Left ventricle myocardium inferior (tissue), 1 donor: ENCODE measurements at places on chromosomes 1 and 21.
A peak's percentile ranks its signal among the peaks of the same experiment; 100 is the strongest.

- H3K36me3 ChIP-seq: no peaks in the 10 kb centered on the region
- H3K4me1 ChIP-seq: no peaks in the 10 kb centered on the region
- H3K27ac ChIP-seq: no peak overlapping the region
- no peak overlapping the region for H3K4me3 ChIP-seq
Observed at GRCh38 chr1:18413541-18414305, 67.0 kb upstream of the KLHDC7A start.

DNA sequence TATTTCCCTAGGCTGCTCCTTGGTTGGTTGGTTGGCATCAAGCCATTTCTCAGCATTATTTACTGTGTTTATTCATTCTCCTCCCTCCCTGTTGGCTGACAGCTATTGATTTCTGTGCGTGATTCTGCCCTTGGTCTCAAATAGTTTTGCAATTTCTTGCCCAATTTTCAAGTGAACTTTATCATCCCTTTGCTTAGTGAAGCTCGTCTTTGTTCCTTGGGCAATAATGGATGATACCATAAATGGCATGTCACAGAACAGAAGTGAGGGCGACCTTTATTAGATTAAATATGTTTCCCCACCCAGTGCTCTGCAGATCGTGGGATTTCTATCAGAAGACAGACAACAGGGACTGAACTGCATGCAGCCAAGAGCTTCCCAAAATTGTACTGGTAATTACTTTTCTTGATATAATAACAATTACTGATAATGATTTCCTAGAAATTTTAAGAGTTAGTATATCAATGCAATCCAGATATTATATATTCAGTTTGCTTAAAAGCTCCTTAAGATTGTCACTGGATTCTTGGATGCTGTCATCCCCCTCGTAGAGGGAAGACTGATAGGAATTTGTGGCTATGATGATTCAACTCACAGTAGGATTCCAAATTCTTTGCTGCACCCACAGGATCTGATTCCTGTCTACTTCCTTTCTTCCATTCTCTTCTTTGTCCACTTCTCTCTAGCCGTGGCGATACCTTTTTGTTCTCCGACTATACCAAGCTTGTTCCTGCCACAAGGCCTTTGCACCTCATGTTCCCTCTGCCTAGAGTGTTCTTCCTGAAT is 122.1 kb upstream of the KAZN start:
- H3K4me1 ChIP-seq: no peaks in the 10 kb centered on the region
- H3K27ac ChIP-seq: no peak overlapping the region
- no peaks in the 10 kb centered on the region for H3K36me3 ChIP-seq

DNA sequence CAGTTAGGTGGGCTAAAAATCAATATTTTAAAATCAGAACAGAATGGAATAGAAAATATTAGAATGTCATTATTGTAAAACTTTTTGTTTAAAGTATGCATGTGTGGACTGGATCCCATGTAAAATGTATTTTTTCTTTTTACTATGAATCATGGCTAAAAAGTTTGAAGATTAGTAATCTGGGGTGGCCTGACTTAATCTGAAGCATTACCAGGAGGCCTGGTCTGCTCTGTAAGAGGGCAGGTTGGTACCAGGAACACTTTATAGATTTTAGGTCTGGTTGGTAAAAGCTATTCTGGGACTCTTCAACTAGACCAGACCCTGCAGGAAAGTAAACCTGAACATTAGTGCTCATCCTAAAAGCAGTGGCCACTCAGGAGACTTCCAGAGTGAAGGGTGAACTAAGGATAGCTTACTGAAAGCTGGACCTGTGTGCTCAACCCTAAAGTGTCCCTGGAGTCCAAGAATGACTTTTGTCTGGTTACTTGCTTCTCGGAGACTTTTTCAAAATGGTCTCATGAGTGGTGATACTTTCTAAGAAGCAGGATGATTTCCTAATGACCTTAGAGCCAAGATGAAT is 16.5 kb downstream of the RGL1 start:
- peaks cover 58% of the 10 kb centered on the region for H3K4me1 ChIP-seq
- peak overlapping the region; percentile 66 for H3K27ac ChIP-seq
- no peak overlapping the region for H3K4me3 ChIP-seq
- no peaks in the 10 kb centered on the region for H3K36me3 ChIP-seq
- DNase-seq: no peak

DNA sequence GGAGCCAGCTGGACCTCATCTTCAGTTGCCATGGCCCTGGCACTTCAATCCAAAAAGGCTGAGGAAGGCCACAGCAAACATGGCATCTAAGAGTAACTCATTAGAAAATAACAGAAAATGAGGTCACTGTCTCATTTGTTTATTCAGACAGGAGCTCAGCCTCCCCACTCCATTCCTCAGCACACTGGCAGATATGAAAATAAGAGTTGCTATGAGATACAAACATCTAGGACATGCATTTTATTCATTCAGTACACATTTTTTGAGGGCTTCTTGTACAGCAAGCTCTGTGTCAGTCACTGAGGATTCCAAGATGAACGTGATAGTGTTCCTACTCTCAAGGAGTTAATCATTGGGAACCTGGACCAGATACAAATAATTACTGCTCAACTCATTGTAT is 32.7 kb upstream of the TMEM125 start:
- peaks cover 82% of the 10 kb centered on the region for H3K4me1 ChIP-seq
- H3K27ac ChIP-seq: no peak overlapping the region

GRCh38 chr1:222413991-222414549 is 133.8 kb downstream of the HHIPL2 start:
- H3K27ac ChIP-seq: peak overlapping the region; percentile 39
- no peaks in the 10 kb centered on the region for H3K27me3 ChIP-seq
- no peaks in the 10 kb centered on the region for H3K4me1 ChIP-seq
- DNase-seq: no peak
- H3K4me3 ChIP-seq: no peak overlapping the region

DNA sequence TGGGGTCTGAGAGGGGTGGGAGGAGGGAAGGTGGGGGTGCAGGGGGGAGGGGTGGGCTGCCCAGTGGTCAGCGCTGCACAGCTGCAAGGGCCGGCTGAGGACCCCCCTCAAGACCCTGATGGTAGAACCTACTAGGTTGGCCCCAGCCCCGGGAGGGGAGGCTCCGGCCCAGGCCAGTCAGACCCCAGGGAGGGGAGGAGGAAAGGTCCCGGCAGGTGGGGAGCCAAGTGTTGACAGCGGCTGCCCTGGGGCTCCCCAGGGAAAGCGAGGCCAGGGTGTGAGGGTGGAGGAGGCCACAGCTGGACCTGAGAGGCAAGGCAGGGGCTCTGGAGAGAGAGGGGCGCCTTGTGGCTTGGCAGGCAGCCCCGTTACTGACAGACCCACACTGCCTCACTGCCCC is 31.1 kb downstream of the MEGF6 start:
- DNase-seq: no peak
- H3K4me1 ChIP-seq: no peaks in the 10 kb centered on the region
- no peak overlapping the region for H3K27ac ChIP-seq
- no peak overlapping the region for H3K4me3 ChIP-seq
- H3K36me3 ChIP-seq: no peaks in the 10 kb centered on the region

DNA sequence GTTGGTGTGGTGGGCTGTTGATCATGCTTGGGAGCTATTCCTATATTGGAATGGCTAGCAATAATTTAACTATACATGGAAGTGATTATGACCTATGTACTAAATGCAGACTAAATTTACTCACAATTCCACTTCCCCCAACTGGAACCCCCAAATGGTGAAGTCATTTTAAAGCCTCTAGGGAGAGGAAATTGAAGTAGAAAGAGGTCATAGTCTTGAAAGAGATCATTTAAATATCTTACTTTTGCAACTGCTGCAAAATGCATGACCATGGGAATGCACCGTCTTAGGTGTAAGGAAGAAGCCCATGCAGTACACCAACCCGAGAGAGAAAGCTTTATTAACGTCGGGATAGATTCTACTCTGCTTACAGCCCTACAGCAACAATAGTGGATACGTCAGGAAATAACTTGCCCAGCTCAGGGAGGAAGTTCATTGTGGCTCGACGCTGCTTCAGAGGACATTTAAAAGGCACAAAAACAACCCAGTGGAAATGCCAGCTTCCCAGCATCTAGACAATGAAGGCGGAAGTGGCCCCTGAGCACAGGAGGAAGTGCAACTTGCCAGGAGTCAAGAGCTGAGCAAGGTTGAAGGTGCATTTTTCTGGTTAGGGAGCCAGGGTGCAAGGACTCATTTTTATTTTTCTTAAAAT is 26.5 kb downstream of the CYYR1 start:
- peak overlapping the region; percentile 83 for H3K27ac ChIP-seq
- H3K4me1 ChIP-seq: peaks cover 43% of the 10 kb centered on the region
- H3K36me3 ChIP-seq: no peaks in the 10 kb centered on the region
- no peaks in the 10 kb centered on the region for H3K27me3 ChIP-seq

DNA sequence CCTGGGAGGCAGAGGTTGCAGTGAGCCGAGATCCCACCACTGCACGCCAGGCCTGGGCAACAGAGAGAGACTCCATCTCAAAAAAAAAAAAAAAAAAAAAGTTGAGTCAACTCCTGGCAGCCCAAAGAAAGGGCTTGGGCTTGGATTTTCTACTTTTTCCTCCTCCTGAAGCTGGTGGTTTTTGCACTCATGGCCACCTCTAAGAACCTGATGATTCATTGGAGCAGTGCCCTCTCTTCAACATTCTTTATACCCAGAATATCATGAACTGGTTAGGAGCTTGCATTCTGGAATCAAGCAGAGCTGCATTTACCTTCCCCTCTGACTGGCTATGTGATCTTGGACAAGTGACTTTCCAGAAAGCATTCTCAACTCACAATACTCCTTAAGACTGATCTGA is 3.5 kb upstream of the ACTA1 start:
- H3K36me3 ChIP-seq: peaks cover 26% of the 10 kb centered on the region
- DNase-seq: no peak
- peaks cover 57% of the 10 kb centered on the region for H3K4me1 ChIP-seq
- peaks cover 27% of the 10 kb centered on the region for H3K27me3 ChIP-seq
- H3K4me3 ChIP-seq: no peak overlapping the region

DNA sequence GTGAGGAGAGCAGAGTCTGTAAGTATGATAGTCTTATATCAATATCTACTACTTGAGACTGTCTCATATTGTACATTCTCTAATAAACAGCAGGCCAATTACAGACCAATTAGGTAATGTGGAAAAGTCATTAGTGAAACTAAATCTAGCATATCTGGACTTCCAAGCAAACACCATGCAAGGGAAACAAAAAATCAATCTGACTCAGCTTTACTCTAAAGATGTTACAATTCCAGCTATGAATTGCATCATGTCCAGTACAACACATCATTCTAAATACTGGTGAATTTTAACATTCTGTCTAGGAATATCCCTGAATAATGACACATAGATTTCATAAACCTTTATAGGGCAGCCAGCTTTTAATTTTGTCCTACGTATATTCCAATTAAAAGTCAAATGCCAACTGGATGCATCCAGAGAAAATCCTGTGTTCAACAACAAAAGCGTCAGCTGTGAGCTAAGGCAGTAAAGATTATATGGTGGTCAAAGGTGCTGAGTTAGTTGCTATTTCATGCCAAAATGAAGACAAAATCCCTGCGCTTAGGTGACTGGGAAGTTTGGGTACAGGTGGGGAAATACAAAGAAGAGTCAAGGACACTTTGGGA is 159.3 kb downstream of the TTLL7 start:
- H3K36me3 ChIP-seq: no peaks in the 10 kb centered on the region
- H3K27me3 ChIP-seq: no peaks in the 10 kb centered on the region
- no peak overlapping the region for H3K4me3 ChIP-seq
- H3K4me1 ChIP-seq: no peaks in the 10 kb centered on the region

DNA sequence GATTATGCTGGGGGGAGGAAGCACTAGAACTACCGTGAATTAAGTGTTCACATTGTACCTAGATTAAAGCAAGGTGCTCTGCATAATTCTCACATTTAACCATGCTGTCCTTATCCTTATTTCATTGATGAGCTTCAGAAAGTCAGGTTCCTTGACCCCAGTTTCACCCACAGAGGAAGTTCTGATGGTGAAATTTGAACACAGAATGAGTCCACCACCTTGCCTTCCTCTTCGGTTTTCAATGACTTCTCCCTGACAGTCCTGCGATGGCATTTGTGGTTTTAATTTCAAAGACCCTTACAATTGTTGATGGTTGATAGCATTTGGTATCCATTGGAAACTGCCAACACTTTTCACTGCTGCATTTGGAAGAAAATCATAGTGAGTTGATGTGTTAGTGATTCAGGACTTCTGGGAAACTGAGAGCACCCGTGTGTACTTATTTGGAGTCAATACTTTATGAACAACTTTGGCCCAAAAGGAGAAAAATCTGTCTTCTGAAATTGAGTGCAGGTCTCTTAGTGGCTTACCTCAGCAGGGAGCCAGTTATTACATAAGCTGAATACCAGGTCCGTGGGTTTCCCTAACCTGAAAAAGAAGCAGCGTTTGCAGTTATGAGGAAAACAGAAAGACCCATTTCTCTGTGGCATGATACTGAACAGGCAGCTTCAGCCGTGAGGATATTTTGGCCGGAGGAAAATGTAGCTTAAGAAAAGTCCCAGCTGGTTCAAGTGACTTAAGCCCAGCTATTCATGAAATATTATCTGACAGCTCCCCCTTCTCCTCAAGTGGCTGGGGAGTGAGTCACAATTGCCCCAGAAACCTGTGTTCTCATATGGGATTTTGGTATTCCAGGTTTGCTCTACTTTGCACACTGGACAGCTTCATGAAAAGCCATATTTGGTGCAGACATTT is 47.5 kb downstream of the ROR1 start:
- no peaks in the 10 kb centered on the region for H3K27me3 ChIP-seq
- H3K4me3 ChIP-seq: no peak overlapping the region
- no peak overlapping the region for H3K27ac ChIP-seq
- H3K4me1 ChIP-seq: peaks cover 40% of the 10 kb centered on the region
- H3K36me3 ChIP-seq: no peaks in the 10 kb centered on the region

DNA sequence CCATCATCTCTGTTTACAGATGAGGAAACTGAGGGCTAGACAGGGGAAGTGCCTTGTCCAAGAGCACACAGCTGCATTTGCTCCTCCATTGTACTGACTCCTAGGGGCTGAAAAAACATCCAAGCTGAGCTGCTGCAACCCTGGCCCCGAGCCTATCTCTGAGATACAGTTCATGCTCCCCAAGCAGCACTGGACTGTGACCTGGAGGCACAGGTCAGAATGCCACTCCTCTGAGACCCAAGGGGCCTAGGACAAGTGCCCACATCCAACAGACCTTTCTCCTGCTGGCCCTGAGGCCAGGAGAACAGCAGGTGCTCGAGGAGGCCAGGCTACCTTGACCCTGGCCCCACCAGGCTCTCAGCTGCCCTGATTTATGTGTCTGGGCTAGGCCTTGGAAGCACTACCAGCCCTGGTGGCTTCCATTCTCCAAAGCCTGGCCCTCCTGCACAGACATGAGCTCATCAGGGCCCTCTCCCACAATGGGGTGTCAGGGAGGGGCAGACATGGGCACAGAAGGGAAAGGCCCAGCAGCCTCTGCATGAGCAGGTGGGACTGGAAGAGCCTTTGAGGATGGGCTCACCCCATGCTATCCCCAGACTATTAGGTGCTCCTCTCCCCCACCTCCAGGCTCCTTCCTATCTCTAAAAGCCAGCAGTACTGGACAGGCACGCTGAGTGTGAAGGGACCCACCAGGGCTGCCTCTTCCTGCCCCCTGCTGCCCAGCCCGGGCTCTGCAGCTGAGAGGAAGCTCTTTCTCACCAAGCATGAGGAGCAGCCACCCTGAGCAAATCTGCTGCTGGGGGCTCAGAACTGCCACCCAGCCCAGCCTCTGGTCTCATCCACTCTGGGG is 18.8 kb downstream of the ADGRB2 start:
- peak; percentile 67 for DNase-seq
- H3K36me3 ChIP-seq: no peaks in the 10 kb centered on the region
- peaks cover 7% of the 10 kb centered on the region for H3K27me3 ChIP-seq
- H3K27ac ChIP-seq: no peak overlapping the region
- peaks cover 48% of the 10 kb centered on the region for H3K4me1 ChIP-seq
